ENCODE measurements at places on chromosomes 13 and 19. TPM values are rescaled to one million over a fixed set of nuclear protein-coding genes. Genes with fewer than 3 reads are reported as not detected.

DNA sequence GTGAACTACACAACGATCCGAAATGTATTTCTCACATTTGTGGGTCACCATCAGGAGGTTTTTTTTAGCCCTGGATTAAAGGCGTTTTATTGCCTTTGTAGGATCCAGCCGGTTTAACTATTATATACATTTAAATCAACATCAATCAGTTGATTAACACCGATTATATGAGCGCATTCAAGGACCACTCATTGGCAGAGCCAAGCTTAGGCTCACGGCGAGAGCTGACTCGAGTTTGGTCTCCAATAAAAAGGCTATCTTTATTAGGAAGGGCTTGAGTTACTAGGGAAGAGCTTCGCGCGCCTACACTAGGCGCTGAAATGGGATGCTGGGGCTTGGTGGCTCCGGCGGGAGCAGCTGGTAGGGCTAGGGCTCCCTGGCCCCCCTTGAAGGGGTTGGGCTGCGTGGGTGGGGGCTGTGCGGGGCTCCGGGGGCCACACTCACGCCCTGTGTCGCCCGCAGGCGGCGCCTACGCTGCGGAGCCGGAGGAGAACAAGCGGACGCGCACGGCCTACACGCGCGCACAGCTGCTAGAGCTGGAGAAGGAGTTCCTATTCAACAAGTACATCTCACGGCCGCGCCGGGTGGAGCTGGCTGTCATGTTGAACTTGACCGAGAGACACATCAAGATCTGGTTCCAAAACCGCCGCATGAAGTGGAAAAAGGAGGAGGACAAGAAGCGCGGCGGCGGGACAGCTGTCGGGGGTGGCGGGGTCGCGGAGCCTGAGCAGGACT lies 4.2 kb downstream of the PDX1 start:
- ATAC-seq = no peak

DNA sequence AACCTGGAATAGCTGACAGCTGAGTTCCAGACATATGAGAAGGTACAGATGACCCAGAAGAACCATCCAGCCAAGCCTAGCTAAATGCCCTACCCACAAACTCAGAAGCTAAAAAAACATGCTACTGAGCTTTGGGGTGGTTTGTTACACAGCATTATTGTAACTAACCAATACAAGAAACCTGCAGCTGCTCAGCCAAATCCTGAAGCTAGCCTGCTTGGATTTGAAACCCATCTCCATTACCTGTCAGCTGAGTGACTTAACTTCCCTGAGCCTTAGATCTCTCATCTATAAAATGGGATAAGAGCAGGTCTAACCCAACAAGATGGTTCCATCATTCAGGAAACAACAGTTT lies 25.0 kb downstream of the TEX101 start:
- no peak for ATAC-seq

The LILRA1 gene
- total RNA-seq = not detected

The PROSER1 gene
- total RNA-seq = 29.6 TPM

DNA sequence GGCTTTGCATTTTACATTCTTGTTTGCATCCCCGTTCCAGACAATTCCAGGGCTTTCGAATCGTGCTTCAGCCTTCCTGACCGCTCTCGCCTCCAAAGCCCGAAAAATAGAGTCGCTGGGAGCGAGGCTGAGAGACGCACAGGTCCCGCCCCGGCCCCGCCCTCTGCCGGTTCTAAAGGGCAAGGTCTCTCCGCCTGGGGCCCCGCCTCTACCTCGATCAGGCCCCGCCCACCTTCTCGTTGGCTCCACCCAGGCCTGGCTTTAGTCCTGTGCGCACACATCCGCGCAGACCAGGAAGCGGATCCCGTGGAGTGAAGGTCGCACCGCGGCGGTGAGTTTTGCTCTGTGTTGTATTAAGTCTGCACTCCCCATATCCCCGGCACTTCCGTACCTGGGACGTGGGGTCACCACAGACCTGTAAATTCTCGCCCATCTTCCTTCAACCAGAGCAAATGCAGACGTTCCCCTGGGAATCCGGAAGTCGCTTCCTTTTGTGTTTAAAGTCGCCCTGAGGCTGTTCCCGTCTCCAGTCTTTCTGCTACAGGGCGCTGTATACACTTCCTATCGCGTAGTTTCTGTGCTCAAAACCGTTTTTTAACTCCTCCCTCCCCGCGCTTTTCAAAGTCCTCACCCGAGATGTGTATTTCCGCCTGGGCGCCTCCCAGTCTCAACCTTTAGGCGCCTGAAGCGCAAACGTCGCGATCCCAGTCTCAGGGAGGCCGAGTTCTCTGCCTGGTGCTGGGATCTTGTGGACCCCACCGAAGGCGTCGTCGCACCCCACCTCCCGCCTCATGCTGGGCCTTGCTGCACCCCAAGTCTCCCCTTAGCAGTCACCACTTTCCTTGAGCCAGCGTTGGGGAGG lies at the start of gene ZNF701:
Gene ZNF701 (plus strand): TSS at position 288 of the 862 bp plus-strand sequence. CDS start 3,861 bp downstream, outside the sequence.
- peak; percentile 97 for ATAC-seq

DNA sequence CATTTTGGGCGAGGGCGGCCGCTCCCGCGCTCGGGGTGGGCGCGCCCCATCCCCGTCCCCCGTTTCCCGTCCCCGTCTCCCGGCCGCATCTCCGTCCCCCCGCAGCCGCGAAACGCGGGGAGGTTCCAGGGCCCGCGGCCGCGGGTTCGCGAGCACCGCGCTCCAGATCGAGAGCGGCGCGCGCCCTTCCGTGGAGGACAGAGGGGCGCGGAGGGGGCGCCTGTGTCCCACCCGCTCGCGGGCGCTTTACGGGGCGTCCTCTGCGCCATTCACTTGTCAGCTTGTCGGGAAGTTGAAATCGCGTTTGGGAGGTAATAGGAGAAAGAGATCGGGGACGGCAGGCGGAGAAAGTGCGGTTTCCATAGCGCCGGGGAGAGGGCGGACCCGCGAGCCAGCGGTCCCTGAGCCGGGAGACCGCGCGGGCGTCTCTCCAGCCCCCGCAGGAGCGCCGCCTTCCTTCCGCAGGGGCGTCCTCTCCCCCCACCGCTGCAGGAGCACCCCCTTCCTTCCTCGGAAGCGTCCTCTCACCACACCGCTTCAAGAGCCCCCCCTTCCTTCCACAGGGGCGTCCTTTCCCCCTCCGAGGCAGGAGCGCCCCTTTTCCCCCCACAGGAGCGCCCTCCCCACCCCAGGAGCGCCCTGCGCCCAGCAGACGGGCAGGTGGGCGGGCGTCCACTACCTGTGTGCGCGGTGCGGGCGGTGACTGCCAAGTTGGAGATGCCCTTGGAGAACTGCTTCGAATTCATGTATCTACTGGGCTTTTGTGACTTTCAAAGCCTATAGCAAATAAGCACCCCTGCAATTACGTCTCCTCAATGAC lies 962 bp upstream of the IRS2 start:
- ATAC-seq = peak; percentile 7

DNA sequence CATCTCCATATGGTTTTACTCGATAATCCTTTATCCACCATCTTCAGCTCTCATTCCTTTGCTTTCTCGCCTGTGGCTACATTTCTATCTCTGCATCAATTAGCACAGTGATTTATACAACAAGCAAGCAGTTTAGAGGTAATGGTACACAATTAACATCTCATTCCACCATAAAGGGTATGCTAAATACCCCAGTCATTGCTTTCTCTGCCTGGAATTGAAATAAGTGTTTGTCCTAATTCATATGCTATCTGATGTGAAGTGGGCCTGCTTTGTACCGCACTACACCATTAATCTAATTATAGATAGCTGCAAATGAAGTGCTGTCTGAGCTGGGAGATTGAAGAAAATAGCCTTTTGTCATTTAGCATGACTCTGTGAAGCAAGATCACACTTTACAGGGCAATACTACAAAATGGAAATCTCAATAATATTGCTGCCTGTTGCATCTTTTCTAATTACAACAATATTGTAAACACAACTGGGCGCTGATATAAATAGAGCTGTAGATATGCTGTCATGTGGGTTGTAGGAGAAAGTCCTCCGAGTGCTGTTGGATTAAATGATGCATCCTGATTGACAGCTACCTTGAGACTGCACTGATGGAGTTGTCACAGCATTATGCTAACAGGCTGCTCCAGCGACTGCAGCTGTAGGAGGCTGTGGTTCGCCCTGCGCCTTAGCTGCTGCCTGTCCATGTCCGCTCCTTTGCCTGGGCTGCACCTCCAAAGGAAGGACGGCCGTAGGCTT lies 78.2 kb downstream of the GGACT start:
- ATAC-seq = peak; percentile 82

The NALCN gene
- 2.4 TPM for total RNA-seq

DNA sequence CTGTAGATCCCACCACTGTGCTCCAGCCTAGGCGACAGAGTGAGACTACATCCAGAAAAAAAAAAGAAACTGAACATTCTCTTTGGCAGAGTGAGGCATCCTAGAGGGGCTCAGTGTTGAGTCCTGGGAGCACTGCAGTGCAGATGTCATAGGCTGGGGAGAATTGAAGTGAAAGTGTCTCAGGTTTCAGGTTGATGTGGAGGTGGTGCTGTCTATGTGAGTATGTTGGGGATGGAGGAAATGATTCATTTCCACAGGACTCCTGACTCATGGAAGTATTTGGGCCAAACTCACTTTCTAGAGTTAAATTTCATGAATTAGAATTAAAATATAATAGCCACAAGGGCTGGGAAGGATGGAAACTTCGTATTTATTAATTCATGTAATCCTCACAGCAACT lies 134.4 kb upstream of the TSC22D1 start:
- no peak for ATAC-seq

The ZNF57 gene
- 7.2 TPM for total RNA-seq

DNA sequence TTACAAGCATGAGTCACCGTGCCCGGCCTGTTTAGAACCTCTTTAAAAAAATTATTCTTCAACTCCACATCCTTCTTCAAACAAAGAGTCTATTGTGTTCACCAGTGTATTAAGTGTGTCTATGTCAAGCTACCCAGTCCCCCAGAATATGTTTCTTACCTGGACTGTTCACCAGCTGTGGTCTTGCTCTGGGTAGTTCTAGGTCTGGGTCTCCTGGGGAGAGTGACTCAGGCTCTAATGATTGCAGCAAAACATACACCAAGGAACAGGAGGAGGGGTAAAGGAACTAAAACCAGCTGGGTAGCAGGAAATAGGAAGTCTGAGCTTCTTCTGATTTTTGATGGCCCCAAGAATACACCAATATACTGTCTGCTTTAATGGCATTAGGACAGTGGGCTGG lies at the start of gene FPR1:
Gene FPR1 (minus strand): TSS at position 224 of the 400 bp plus-strand sequence. CDS start 4,884 bp downstream, outside the sequence.
- ATAC-seq = no peak

- peak; percentile 25 for ATAC-seq
Observed at GRCh38 chr19:46786236-46787039, 2.0 kb downstream of the SLC1A5 start.

GRCh38 chr19:55452749-55453346 lies 8.6 kb downstream of the ISOC2 start:
- ATAC-seq = peak; percentile 78

All from motor neuron (in vitro differentiated cells).